ENCODE measurements at places on chromosomes 6 and 20. TPM values are rescaled to one million over a fixed set of nuclear protein-coding genes. Genes with fewer than 3 reads are reported as not detected.
A peak's percentile ranks its signal among the peaks of the same experiment; 100 is the strongest.

- H3K4me1 ChIP-seq: no peaks in the 10 kb centered on the region
- no peak for DNase-seq
- H3K36me3 ChIP-seq: no peaks in the 10 kb centered on the region
Observed at GRCh38 chr20:37574199-37574890, 46.7 kb upstream of the BLCAP start.

DNA sequence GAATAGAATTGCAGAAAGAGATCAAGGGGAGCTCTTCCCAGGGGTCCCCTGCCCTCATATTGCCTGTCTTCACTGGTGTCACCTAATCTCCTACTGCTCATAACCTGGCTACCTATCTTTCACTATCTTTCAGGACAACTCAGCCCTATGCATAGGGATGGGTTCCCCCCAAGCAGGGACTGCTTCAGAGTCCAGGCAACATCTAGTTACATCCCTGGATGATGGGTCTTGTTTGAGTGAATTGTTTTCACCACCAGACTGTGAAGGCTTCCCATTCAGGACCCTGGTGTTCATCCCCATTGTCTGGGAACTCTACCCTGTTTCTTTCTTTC is 850 bp upstream of the HECA start:
- no peak overlapping the region for H3K27ac ChIP-seq
- H3K36me3 ChIP-seq: no peaks in the 10 kb centered on the region
- DNase-seq: no peak
- no peak overlapping the region for H3K4me3 ChIP-seq
- no peaks in the 10 kb centered on the region for H3K27me3 ChIP-seq

- DNase-seq: no peak
- H3K4me1 ChIP-seq: peaks cover 19% of the 10 kb centered on the region
- H3K4me3 ChIP-seq: no peak overlapping the region
- no peak overlapping the region for H3K27ac ChIP-seq
- no peaks in the 10 kb centered on the region for H3K36me3 ChIP-seq
Observed at GRCh38 chr6:137387096-137387764, 107.0 kb downstream of the OLIG3 start.

- no peak overlapping the region for H3K4me3 ChIP-seq
- no peaks in the 10 kb centered on the region for H3K4me1 ChIP-seq
- no peaks in the 10 kb centered on the region for H3K27me3 ChIP-seq
- DNase-seq: no peak
Observed at GRCh38 chr6:89655122-89655521, 16.6 kb upstream of the LYRM2 start.

- peaks cover 19% of the 10 kb centered on the region for H3K27me3 ChIP-seq
- H3K36me3 ChIP-seq: no peaks in the 10 kb centered on the region
- DNase-seq: no peak
- no peak overlapping the region for H3K27ac ChIP-seq
- no peak overlapping the region for H3K4me3 ChIP-seq
Observed at GRCh38 chr6:29597184-29597583, 12.3 kb downstream of the OR2H2 start.

The NFATC2 gene
- polyA plus RNA-seq: 12.3 TPM

DNA sequence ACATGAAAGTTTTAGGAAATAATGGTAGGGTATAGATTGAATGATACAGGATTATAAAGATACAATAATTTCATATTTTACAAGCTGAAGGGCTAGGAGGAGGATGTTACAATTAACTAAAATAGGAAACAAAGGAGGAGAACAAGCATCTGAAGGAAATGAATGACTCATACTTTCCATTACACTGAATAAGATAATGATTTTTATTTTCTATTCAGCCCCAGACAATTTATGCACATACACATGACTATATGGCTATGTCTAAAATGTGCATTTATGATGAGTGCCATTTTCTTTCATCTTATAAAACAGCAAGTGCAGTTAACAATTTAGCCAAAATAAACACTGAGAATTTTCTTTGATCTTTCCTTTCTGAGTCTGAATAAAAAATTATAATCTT is 994.6 kb upstream of the ADGRB3 start:
- H3K27me3 ChIP-seq: no peaks in the 10 kb centered on the region
- H3K36me3 ChIP-seq: no peaks in the 10 kb centered on the region
- no peaks in the 10 kb centered on the region for H3K4me1 ChIP-seq

- H3K27me3 ChIP-seq: no peaks in the 10 kb centered on the region
- no peak overlapping the region for H3K4me3 ChIP-seq
- H3K4me1 ChIP-seq: peaks cover 3% of the 10 kb centered on the region
- peak; percentile 15 for DNase-seq
- H3K36me3 ChIP-seq: no peaks in the 10 kb centered on the region
Observed at GRCh38 chr6:3281631-3282475, 23.1 kb downstream of the PSMG4 start.
